ENCODE measurements at places on chromosomes 2 and 18.

- no peak for DNase-seq
Measured at GRCh38 chr2:195658541-195658890, 1.5 kb downstream of the SLC39A10 start.

- no peak for DNase-seq
Measured at GRCh38 chr2:86633155-86633651, 9.5 kb upstream of the RNF103 start.

GRCh38 chr2:133576714-133577113 is 8.5 kb upstream of the NCKAP5 start:
- DNase-seq: no peak

- no peak for DNase-seq
Measured at GRCh38 chr18:39188278-39188677, 1622.7 kb upstream of the CELF4 start.

GRCh38 chr2:219870041-219870440 is 242.6 kb downstream of the SLC4A3 start:
- DNase-seq: no peak

DNA sequence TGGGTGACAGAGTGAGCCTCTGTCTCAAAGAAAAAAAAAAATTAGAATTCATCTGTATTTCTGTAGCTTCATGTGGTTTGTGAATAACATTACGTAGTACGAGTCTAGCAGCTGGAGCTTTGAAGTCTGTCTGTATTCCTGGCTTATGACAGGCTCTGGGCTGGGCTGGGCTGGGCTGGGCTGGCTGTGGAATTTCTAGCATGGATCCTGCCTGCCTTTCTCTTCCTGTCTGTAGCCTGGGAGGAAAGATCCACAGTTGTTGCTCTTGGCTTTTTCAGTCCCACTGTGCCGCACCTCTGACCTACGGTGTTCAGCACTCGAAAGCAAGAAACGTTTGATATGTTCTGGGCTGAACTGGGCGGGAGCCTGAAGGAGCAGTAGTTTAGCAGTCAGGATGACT is 55.4 kb downstream of the BOLA3 start:
- DNase-seq: no peak

- no peak for DNase-seq
Measured at GRCh38 chr2:10810202-10811161, 2.1 kb downstream of the PDIA6 start.

- DNase-seq: no peak
Measured at GRCh38 chr2:40451918-40452605, at the start of gene SLC8A1. Gene SLC8A1 (minus strand): TSS chr2:40452090.

DNA sequence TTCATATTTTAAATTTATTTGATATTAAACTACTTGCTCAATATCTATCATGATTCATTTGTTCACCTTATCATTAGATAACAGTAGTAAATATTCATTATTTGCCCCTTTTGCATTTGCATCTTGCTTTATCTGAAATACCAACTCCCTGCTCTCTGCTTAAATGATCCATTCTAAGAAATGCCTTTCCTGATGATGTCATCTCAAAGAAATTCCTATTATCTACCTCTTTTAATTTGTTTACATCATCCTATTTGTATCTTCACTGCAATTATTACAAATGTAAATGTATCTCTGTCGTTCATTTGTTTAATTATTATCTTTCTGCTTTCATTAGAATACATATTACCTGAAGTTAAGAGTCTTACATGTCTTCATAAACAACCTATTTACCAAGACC is 549.9 kb downstream of the CBLN2 start:
- no peak for DNase-seq

DNA sequence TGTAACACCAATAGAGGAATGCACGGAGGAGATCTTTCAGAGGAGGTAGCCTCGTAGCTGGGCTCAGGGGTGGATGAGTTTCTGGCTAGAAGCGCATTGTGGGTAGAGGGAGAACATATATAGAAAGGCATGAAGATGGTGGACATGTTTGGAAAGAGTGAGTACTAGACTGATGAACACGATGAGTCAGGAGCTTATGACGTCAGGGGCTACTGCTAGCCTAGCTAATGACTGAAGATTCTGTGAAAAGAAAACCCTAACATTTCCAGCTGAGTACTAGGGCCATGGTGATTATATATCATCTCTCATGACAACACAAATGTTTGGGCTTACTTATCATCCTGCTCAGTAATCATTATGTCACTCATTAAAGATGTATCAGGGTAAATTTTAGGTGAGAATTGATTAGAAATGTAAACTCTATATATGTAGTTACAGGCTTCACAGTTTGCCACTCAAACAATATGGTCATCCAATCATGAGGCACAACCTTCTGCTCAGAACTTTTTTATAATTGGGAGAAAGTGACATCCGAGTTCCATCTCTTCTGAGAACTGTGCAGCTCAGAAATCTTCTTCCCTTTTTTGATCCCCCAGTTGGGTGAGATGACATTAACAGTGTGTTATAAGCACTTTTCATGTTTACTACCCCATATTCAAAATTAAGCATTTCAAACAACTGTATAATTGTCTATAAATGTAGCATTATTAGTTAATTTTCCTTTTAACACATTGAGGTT is 22.2 kb upstream of the IL1RN start:
- no peak for DNase-seq

GRCh38 chr2:102606353-102606752 is 13.0 kb upstream of the SLC9A2 start:
- no peak for DNase-seq

GRCh38 chr18:76459687-76460350 is 35.2 kb downstream of the ZNF516 start:
- no peak for DNase-seq

- no peak for DNase-seq
Measured at GRCh38 chr2:240564561-240565332, 3.5 kb upstream of the RNPEPL1 start.

GRCh38 chr2:129118296-129118695 is 799.6 kb upstream of the HS6ST1 start:
- no peak for DNase-seq

GRCh38 chr2:35790292-35790691 is 565.3 kb upstream of the CRIM1 start:
- DNase-seq: no peak

- DNase-seq: no peak
Measured at GRCh38 chr2:240570531-240571313, 2.4 kb downstream of the RNPEPL1 start.

DNA sequence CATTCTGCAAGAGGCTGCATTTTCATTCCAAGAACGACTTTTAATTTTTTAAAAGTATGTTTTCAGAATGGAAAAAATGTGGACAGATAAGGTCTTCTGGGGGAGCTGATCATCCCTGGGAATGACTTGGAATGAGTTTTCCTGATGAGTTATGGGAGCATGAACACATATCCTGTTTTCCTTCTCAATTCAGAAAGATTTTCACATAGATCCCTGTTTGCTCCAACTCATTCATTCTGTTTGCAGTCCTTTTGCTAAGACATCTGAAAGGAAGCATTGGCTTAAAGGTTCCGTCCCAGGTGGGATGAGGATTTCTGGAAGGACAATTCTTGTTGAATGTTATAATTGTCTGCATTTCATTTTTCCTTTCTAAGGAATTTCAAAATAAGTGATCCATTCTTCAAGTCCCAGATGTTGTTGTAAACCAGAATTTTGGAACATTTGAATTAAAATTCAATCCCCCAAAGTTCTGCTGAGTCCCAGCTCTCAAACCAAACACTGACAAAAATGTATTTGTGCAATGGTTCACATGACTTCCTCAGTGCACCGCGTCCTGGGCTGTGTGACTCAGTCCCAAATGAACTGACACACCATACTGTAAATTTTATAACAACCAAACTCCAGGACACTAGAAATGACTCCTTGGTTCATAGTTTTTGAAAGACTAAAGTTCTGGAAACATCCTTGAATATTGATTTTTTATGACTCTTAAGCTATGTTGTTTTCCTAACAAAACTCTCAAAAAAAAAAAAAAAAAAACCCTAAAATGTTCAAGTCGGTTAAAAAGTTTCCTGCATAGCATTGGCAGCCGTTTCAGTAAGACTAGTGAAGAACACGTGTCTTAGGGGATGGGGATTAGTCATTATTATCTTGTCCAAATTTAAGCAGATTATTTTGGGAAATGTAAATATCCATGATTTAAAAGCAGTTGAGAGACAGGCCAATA is 281.8 kb upstream of the TCF4 start:
- no peak for DNase-seq

- no peak for DNase-seq
Measured at GRCh38 chr2:98463551-98463971, 18.9 kb downstream of the INPP4A start.

DNA sequence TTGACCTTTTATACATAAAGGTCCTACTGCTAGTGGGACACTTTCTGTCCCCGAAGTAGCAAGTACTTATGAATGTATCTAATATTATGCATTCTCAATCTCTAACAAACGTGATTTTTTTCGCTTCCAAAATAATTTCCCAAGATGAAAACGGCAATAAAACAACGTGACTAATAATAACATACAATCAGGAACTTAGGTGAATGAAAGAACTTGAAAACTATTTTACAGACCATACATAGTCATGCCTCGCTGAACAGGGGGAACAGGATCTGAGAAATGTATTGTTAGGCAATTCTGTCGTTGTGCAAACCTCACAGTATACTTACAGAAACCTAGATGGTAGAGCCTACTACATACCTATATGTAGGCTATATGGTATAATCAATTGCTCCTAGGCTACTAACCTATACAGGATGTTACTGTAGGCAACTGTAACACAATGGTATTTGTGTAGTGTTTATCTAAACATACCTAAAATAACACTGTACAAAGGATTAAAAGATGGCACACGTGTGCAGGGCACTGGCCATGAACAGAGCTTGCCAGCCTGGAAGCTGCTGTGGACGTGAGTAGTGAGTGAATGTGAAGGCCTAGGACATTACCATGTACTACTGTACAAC is 2.5 kb downstream of the RTN4 start:
- DNase-seq: no peak

DNA sequence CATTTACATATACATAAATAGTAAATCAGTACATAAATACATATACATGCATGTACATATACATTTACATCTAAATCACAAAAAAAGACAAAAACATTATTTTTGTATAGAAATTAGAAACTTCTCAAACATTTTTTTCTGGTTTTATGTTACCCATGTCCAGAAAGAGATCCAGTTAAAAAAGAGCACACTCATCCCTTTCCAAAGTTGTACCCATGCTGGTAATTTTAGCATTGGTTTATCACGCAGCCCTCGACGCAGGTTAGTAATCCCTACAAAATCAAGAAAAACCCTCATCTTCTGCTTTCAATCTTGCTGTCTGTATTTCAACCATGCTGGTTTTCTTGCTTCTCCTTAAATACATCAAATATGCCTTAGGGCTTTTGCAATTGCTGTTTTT is 10.5 kb downstream of the SCN9A start:
- no peak for DNase-seq

DNA sequence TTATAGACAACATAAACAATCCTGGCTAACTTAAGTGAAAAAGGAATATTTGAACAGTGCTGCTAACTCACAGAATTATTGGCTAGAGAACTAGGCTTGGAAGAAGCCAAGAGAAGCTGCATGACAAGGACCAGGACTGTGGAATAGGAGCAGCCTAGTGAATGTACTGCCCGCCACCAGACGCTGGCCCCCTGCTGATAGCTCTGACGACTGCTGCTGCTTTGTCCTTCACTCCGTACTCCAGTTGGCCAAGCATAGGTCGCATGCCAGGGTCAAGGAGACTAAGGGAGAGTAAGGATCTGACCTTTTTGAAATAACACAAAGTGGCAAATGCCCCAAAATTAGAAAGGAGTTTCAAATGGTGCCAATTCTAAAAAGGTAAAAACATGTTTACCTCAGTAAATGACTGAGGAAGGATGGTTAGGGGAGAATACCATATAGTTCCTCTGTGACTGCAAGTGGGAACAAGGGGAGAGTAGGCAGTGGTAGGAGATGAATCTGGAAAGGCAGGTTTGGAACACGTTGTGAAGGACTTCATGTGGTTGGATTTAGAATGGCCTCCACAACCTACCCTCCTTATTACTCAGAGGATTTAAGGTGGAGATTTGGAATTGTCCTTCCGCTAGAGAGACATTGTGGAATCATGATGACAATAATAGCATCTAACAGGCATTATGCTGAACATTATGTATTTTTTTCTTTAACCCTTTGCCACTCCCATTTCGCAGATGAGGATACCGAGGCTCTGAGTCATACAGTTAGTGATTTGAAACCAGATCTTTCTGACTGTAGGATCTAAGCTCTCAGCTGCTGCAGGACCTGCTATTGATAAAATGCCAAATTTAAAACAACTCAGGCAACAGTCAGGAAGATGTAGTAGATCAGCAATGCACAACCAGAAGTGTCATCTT is 19.5 kb downstream of the STRADB start:
- no peak for DNase-seq

- no peak for DNase-seq
Measured at GRCh38 chr18:9630444-9630843, 16.1 kb upstream of the PPP4R1 start.
